ENCODE measurements at places on chromosomes 6 and 20. TPM values are rescaled to one million over a fixed set of nuclear protein-coding genes. Genes with fewer than 3 reads are reported as not detected.

ADGRF5 gene
- 47.7 TPM for polyA plus RNA-seq

CST1 gene
- polyA plus RNA-seq, result not detected

PARD6B gene
- 0.45 TPM for polyA plus RNA-seq

MCHR2 gene
- not detected for polyA plus RNA-seq

EPPIN gene
- polyA plus RNA-seq, result not detected

HEY2 gene
- polyA plus RNA-seq, result 1.7 TPM

GHRH gene
- not detected for polyA plus RNA-seq

BFSP1 gene
- polyA plus RNA-seq, result 0.68 TPM
